ENCODE measurements at places on chromosomes 16 and 17.

GRCh38 chr16:66474750-66475199 is 47.7 kb downstream of the BEAN1 start:
- no peak for DNase-seq

DNA sequence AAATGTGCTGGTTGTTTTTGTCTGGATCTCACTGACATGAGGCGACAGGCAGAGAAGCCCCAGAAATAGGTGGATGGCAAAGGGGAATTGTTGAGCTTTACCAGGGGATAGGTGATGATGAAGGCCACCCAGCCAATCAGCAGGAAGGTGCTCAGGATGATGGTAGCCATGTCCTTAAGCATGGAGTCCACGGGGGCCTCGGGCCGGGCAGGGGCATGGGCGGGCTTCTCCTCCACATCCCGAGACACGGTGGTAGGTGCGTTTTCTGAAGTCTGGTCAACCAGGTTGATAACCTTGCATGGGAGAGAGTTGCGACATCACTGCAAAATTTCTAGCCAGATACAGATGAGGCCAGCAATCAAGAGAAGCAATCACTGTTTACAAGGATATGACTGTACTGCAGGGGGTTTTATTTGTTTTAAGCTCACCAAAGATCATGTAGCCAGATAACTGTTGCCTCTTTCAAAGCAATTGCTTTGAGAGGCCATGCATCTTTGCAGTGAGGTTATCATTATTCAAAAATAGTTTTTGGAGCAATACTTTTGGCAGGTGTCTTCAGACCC is 37.3 kb upstream of the ICAM2 start:
- DNase-seq = no peak

GRCh38 chr16:53937161-53937880 is 233.4 kb downstream of the FTO start:
- no peak for DNase-seq

DNA sequence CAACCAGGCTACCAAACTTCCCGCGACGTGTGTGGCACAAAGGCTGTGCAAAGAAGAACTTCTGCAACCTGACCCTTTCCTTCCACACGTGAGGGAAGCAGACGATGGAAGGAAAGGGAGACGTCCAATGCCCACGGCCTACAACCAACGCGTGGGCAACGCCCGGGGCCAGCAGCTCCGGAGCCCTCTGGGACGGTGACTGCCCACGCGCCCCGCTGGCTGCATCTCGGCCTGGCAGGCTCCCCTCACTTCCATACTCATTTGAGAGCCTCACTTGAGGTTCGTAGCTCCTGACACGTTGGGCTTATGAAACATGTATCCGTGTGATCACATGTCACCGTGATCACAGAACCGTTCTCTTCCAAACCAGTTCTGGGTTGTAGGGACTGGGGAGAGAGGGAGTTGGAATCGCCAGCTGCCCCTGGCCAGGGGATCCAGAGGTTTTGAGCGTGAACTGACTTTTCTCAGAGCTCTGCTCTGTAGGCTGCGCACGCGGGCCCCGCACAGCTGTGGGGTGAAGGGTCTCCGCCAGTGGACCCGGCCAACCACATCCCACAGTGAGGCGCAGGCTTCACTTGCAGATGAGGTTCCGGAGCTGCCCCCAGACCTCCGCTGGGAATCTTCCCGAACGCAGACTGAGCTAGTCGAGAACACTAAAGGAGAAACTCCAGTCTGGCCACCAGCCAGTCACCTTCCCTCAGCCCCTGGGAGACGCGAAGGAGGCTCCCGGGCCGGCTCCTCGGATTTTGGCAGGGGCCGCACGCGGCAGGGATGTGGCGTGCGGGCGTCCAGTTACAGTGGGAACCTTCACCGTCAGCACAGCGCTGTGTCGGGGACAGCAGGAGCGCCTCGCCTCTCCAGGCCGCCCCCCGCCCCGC is 1.0 kb downstream of the LMF1 start:
- no peak for DNase-seq

DNA sequence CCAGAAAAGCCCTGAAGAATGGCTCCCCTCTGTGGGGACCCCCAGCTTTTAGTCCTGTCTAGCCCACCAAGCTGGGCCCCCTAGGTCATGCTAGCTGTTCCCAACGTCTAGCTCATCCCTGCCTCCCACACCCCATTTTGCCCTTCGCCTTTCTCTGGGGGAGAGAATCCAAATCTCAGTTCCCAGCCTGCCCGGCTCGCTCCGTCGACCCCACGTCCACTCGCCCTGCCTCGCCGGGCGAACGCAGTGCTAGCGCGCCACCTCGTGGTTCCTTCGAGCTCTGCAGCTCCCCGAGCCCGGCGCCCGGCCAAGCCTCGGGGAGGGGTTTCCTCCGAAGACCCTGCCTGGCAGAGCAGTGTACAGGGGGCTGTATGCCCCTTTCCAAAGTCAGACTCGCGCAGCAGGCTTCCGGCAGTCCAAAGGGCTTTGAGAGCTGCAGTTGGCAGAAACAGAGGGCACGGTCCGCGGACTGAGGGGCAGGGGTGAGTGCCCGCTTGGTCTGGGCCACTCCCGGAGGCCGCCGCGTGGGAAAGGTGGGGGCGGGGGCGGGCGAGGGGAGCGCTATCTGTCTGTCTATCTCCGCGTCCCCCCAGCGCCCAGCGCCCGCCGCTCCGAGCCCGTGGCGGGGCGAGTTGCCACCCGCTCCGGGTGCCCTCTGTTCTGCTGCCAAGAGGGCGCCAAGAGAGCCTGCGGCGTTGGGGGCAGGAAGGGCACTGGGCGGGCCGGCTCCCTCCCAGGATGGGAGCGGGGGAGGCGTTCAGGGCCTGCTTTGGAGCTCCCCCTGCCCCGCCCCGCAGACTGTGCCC is 1.7 kb upstream of the DLX3 start:
- DNase-seq = no peak

DNA sequence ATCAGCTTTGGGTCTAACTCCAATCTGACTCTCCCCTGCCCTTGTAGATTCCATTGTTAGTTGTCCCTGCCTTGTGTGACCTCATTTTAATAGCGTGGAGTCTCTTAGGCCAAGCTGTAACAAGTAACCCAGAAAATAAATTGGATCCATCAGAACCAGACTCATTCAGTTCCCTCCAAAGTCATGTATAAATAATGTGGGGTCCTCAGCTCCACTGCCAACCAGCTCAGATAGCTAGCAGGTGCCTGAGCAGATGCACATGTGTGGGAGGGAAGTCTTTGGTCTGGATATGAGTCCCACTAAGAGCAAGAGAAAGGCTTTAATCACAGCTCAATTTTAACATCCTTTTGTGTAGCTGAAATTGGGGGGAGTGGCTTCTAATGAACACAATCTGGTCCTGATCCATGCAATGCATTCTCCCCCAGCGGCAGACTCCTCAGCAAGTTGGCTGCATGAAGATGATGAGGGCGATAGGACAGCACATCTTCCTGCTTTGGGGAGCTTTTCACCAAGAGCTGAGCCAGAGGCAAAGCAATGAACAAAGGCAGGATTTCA is 151.6 kb downstream of the ABCC12 start:
- no peak for DNase-seq

- no peak for DNase-seq
These were observed 37.3 kb downstream of the TSC2 start for GRCh38 chr16:2084895-2085625.

GRCh38 chr16:17602678-17603077 is 131.9 kb upstream of the XYLT1 start:
- DNase-seq = no peak

DNA sequence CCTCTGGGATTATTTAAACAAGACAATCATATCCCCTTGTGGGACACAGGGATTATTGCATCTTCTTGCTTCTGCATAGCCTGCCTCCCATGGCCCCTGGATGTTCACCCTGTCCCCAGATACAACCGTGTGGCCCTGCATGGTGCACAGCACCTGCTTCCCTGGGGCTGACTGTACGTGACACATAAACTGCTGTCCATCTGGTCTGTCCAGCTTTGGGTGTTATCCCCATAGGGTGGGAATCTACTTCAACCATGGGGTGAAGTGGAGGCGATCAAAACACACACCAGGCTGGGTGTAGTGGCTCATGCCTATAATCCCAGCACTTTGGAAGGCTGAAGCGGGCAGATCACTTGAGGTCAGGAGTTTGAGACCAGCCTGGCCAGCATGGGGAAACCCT is 138.8 kb downstream of the XYLT1 start:
- DNase-seq = no peak

DNA sequence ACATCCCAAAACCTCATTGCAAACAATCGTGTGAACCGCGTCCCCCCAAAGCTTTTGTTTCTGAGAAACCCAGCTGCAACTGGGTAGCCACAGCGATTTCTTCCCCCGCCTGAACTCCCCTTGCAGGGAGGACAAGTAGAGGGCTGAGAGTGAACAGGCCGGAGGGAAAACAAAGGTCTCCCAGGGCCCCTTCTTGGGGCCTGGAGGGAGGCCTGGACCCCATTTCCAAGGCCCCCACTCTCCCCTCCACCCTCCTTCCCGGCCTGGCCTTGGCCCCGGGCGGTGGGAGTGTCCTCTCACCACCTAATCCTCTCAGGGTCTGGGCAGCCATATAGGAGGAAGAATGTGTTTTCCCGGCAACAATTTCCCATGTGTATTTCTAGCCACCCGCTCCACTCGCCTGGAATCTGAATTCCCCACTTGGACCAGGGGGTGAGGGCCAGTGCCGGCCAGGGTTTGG is 2.6 kb downstream of the GLIS2 start:
- DNase-seq = no peak

- no peak for DNase-seq
These were observed 17.1 kb downstream of the FOXJ1 start for GRCh38 chr17:76123749-76124581.

DNA sequence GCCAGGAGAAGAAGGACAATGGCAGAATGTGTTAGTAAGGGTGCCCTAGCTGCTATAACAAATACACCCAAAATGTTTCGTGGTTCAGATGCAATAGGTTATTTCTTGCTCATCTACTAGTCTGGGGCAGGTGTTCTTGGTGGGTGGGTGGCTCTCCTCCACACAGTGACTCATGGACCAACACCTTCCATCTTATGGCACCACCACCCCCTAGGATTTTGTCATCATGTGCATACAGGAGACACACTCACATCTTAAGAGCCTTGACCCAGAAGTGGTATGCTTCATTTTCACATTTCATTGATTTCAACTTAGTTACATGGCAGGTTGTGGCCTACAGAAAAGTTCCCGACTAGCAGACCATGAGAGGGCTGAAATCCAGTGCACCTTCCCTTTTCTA is 114.7 kb downstream of the AMFR start:
- DNase-seq = no peak

GRCh38 chr17:15220785-15221184 is 44.3 kb downstream of the PMP22 start:
- no peak for DNase-seq

- DNase-seq = no peak
These were observed 18.1 kb upstream of the ITGB3 start for GRCh38 chr17:47235506-47235905.

- DNase-seq = no peak
These were observed 35.0 kb upstream of the ASIC2 start for GRCh38 chr17:33328129-33328528.

- DNase-seq = no peak
These were observed 3.0 kb downstream of the EVPLL start for GRCh38 chr17:18380471-18381157.

GRCh38 chr16:48561960-48562393 is 48.0 kb downstream of the N4BP1 start:
- DNase-seq = peak; percentile 20

DNA sequence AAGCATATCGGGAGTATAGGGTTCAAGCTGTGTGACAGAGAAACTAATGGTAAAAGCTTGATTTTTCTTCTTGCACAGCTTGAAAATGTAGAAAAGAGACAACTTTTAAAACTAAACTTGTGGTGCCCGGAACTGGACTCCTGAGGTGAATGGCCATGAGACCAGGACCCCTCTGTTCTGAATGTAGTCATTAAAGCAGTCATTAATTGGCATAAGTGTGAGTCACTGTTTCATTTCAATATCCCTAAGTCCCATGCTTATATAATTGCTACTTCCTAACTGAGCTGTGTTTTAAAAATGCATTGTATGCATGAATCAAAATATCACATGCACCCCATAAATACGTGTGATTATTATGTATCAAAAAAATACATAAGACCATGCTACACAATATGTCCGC is 463.1 kb upstream of the DYNLRB2 start:
- no peak for DNase-seq

DNA sequence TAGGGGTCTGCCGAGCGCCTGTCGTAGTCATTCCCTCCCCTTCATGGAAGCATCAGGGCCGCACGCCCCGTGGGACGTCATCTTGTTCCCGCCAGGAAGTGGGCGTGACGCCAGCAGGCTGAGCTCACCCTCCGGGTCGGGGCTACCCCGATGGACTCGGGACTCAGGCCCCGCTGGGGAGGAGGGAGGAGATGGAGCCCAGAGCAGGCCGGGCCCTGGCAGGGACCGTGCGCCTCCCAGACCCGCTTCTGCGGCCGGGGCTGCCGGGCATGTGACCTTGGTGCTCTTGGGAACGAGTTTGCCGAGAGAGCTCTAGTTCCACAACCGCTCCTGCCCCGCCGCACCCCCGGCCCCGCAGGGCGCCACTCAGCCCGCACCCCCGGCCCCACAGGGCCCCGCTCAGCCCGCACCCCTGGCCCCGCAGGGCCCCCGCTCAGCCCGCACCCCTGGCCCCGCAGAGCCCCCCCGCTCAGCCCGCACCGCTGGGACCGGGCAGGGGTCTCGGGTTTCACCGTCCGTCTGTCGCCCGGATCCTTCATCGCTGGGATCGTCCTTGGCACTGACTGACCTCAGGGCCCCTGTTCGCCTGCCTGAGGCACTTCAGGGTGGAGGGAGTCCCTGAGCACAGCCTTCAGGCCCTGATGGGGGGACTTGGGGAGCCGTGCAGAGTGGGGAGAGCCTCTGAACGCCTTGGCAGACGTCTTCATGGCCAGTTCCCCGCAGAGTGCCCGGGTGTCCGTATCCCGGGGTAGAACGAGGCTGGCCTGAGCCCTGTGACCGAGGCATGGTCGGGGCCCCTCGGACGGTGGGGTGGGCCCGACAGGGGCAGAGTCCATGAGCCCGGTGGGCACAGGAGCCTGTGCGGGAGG is 5.8 kb downstream of the CACNA1H start:
- DNase-seq = no peak

- DNase-seq = peak; percentile 67
These were observed 13.8 kb upstream of the BCAR1 start for GRCh38 chr16:75264999-75265910.

DNA sequence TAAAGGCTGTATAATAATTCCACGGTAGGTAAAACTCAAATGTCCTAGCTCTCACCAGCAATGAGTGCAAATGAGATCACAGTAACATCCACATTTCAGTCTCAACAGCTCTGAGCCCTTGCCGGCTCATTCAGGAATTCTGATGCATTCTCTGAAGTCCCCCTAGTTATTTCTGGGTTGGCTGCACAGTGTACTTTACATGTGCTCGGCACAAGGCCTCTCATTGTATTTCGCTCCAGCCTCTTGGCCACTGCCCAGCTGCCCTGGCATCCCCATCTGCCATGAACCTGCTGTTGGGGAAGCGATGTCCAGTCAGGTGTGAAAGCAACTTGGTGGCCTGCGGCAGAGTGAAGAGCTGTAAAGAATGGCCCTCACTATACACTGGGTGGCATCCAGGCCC is 14.3 kb downstream of the PRCD start:
- DNase-seq = peak; percentile 71

DNA sequence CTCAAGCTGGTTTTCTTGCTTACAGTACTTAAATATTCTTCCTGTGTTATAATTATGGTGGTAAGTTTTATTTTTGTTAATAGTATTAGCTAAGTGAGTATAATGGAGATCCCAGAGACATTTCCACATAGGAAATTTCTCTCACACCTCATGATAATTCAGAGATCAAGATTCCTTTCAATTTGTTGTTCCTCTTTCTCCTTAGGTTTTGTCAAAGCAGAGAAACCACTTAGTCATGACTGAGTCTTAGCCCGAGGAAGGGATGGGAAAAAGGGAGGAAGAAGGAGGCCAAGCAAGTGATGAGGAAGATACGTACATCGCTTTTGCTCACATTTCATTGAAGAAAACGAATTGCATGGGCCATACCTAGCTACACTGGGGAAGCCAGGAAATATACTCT is 18.4 kb downstream of the ESRP2 start:
- no peak for DNase-seq
